ENCODE measurements at places on chromosomes 6 and 20.

GRCh38 chr6:84141521-84141920 is 85.9 kb downstream of the CEP162 start:
- no peak for DNase-seq

DNA sequence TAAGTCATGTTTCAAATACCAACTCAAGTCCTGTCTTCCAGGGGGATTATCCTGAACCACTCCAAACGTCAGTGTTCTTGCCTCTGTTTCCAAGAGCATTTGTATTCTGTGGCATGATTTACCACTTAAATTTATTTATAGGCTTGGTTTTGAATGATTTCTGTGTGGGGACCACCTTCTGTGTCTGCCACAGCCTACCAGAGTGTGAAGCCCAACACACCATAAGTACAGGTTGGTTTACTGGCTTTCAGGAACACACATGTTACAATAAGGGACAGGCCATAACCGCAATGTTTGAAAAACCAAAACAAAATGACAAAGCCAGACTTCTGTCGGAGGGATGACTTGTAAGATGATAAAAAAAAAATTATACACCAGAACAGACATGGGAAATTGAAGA is 56.5 kb upstream of the MAP3K7 start:
- no peak for DNase-seq

- DNase-seq = no peak
Measured at GRCh38 chr6:117149324-117149723, 116.0 kb upstream of the VGLL2 start.

- DNase-seq = no peak
Measured at GRCh38 chr6:155261111-155261900, 2.5 kb upstream of the CLDN20 start.

GRCh38 chr6:144013486-144013909 is 5.4 kb upstream of the PLAGL1 start:
- DNase-seq = peak; percentile 67

- no peak for DNase-seq
Measured at GRCh38 chr20:63032026-63032800, 25.4 kb upstream of the BHLHE23 start.
